Anterior cingulate cortex (tissue), 58 donors: ENCODE measurements at places on chromosomes 11 and 22.

DNA sequence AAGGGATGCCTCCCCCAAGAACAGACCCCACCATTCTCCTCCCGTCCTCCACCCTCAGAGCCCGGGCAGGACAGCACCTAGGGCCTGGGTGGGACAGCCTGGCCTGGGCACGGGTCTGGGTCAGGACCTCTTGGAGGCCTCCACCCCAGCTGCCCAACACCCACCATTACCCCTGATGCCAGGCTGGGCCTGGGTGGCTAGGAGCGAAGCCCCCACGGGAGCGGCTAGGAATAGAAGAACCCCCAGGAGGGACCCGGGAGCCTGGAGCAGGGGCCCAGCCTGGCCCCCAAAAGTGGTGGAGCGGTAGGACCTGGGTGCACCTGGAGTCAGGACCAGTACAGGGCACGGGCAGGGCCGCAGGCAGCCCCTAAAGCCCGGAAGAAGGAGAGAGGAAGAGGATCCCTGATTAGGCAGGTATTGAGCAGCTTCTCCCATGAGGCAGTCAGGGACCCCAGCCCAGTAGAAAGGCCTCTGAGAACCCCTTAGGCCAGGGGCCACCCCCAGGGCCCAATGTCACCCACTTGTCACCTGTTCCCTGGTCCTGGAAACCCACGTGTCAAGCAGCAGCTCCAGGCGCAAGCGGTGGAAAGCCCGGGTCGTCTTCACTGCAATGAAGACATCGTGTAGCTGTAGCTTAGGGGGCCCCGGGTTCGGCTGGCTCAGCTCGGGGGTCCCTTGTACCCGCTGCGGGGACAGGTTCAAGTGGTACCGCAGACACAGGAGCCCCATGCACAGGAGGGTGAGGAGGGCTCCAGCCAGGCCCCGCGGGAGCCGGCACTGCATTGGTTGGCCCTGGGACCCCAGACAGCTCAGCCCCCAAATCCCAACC lies 575 bp downstream of the MFNG start:
- DNase-seq: no peak

DNA sequence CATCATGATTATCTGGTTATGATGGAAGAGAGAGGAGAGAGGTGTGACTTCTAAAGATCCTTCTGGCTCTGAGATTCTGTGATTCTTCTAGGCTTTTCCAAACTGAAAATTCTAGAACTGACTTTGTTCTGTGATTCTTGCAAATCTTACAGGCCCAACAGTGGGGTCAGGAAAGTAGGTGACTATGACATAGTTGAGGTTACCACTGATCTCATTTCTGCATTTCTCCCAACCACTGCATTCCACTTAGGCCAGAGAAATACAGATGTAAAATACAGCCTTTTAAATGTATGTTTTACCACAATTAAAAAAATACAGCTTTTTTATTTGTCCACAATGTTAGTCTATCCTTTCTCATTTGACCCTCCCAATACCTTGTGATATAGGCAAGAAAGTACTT lies 83.7 kb downstream of the STIM1 start:
- no peak for DNase-seq

- no peak for DNase-seq
These were observed 7.0 kb downstream of the PITPNB start for GRCh38 chr22:27912101-27912500.

DNA sequence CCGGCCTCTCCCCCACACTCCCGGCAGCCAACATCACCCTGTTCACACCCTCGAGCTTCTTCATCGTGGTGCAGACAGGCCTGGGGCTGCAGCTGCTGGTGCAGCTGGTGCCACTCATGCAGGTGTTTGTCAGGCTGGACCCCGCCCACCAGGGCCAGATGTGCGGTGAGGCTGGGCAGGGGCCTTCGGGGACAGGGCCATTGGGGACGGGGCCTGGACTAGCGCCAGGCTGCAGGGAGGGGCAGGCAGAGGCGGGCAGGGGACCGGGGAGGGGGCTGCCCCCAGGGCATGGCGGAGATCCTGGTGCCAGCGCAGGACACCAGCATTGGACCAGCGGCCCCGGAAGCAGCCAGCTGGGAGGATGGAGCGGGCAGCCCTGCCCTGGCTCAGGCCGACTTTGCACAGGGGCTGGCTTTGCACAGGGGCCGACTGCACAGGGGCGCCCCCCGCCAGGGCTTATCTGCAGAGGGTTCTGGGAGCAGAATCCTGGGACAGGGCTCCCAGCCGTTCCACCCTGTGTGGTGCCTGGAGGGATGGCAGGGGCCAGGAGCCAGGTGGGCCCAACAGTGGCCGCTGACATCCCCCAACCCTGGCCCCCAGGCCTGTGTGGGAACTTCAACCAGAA lies 8.6 kb downstream of the MUC5B start:
- DNase-seq: no peak

GRCh38 chr22:32864596-32864995 lies 63.1 kb downstream of the TIMP3 start:
- DNase-seq: no peak

- DNase-seq: no peak
These were observed 63.8 kb downstream of the BCR start for GRCh38 chr22:23243859-23244689.

- DNase-seq: no peak
These were observed 32.5 kb upstream of the POLD3 start for GRCh38 chr11:74559934-74560309.

GRCh38 chr11:371051-371450 lies 1.8 kb downstream of the B4GALNT4 start:
- no peak for DNase-seq

DNA sequence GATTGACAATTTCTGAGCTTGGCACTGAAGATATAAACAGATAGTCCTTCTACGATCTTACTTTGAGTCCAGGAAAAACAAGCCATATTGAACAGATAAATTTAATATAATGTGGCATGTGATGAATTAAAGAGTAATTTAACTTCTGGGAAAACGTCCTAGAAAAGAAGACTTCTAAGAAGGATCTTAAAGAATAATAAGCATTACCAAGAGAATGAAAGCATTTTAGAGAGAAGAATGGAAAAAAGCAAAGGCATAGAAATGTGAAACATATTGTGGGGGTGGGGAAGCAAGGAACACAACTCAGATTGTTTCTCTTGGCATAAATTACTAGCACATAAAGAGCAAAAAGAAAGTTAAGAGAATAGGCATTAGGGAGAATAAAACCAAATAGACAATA lies 5.4 kb downstream of the DDIAS start:
- DNase-seq: no peak

GRCh38 chr11:38460896-38461295 lies 1862.9 kb upstream of the RAG2 start:
- no peak for DNase-seq

DNA sequence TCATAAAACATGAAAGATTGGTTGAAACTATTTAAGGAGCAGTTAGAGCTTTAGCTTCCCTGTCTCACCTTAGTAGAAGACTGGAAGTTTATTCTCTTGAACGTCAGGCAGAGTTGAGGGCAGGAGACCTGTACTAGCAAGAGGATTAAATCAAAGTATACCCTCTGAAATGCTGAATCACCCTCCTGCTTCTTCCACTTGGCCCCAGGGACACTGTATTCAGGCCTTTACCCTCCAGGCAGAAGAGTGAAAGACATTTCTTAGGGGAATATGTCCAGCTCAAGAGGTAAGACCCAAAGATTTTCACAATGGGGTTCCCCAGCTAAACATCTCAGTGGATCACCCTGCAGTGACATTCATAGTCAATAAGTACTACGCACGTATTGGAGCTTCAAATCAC lies 11.9 kb downstream of the APOA4 start:
- no peak for DNase-seq

DNA sequence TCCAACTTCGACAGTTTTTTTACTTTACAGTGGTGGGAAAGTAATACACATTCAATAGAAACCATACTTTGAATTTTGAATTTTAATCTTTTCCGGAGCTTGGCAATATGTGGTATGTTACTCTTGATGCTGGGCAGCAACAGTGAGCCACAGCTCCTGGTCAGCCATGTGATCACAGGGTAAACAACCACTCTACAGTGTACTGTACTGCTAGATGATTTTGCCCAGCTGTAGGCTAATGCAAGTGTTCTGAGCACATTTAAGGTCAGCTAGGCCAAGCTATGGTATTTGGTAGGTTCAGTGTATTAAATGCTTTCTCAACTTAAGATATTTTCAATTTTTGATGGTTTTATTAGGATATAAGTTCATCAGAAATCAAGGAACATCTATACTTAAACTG lies 48.7 kb upstream of the GRIK4 start:
- DNase-seq: no peak

DNA sequence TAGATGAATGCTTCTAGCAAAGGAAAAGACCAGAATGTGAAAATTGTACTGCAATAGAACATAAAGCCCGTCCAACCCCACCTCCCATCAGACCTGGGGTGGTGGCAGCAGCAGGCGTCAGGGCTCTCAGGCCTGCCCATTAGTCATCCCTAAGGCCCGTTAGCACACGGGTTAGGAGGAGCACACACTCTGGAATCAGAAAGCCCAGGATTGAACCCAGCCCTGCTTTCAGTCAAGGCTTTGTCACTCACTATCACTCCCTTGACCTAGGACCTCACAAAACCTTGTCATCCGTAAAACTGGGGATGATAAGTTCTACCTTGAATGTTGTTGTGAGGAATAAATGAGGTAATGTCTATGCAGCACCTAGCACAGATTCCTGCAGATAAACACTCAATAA lies 26.9 kb downstream of the MICAL3 start:
- DNase-seq: no peak

- no peak for DNase-seq
These were observed 207.1 kb upstream of the ARHGAP20 start for GRCh38 chr11:110919241-110919922.

GRCh38 chr11:77381729-77382665 lies 80.5 kb upstream of the GDPD4 start:
- no peak for DNase-seq

- no peak for DNase-seq
These were observed 59.2 kb upstream of the USP47 start for GRCh38 chr11:11782532-11783110.

GRCh38 chr11:64647019-64647779 lies 56.2 kb downstream of the SLC22A12 start:
- no peak for DNase-seq

DNA sequence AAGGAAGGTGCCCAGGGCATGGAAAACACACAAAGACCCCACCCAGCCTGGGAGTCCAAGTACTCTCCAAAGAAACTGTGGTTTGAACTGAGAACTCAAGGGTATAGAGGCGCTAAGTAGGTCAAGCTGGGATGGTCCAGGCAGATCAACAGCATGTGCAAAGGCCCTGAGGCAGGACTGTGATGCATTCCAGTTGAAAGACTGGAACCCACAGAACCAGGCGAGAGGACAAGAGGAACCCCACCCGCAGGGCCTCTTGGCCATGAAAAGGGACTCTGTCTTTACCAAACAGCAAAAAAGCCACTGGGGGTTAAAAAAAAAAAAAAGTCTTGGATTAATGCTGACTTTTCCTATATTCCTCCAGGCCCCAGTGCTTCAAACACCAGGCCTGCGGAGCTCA lies 14.3 kb downstream of the CARD10 start:
- no peak for DNase-seq

GRCh38 chr11:36000616-36001190 lies 56.8 kb downstream of the LDLRAD3 start:
- no peak for DNase-seq

DNA sequence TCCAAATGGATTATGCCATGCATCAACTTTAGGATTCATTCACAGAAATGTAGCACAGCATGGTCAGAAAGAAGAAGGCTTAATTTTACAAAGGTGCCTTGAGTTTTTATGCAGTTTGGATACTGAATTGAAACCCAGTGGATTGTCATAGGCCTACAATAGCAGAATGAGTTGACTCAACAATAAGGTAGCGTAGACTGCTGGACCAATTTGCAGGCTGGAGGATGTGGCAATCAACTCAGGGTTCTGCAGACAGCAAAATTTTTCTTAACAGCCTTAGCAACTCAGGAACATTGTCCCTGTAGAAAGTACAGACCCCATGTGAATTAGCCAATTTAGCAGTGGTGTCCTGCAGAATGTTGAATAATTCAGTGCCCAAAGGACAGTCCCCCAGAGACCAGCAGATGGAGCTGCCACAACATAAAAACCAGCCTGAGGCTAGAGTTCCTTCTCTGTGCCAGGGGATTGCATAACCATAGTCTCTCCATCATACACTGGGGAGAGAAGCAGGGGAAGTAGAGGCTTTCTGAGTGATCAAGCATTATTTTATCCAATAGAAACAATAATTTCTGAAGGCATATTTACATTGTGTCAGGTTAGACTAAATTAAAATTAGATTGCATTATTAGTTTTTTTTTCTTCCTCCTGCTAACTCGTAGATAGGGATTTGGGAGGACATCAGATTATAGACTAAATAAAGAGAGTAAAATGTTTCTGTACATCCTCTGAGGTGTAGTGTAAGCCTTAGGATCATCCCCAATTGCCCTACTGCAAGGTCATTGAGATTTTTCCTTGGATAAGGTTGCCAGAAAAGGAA lies 20.3 kb upstream of the MRPL17 start:
- peak; percentile 55 for DNase-seq

GRCh38 chr11:28137832-28138231 lies 29.6 kb downstream of the METTL15 start:
- DNase-seq: no peak

GRCh38 chr22:50148991-50149721 lies 21.4 kb upstream of the PANX2 start:
- DNase-seq: no peak

DNA sequence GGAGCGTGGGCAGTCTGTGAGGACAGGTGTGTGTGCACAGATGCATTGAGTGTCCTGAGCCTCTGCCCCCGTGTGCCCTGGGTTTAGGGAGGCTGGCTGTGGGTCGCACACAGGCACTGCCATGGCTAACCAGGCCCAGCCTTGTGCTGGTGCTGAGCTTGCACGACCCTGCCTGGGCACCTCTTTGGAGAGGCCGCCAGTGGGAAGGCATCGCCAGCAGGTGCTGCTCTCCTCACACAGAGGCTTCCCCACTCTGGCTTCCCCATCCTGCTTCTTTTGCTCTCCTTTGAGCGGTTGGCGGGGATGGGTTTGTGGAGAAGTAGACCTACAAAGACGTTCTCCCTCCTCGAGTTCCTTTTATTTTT lies 4.1 kb downstream of the WNT7B start:
- no peak for DNase-seq

DNA sequence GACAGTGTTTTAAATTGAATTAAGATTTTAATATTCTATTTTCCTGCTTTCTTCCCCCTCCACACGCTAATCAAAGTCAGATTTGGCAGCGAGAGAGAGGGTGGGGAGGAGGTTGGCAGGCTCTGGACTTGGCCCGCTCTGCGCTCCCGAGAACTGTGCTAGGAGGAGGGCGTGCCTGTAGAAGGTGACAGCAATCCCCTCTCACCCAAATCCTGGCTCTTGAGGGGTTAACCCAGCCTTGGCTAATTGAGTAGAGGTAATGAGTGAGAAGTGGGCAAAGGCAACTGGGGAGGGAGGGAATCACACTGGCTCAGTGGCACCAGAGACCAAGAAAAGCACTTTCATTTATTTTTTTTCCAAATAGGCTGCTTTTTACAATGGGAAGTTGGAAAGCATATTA lies 42.2 kb downstream of the BUD13 start:
- DNase-seq: no peak

- no peak for DNase-seq
These were observed 31.3 kb downstream of the CTNND1 start for GRCh38 chr11:57792870-57793269.

- DNase-seq: no peak
These were observed 165.9 kb upstream of the NCAM1 start for GRCh38 chr11:112795142-112795815.
